ENCODE measurements at places on chromosomes 2 and 18.

DNA sequence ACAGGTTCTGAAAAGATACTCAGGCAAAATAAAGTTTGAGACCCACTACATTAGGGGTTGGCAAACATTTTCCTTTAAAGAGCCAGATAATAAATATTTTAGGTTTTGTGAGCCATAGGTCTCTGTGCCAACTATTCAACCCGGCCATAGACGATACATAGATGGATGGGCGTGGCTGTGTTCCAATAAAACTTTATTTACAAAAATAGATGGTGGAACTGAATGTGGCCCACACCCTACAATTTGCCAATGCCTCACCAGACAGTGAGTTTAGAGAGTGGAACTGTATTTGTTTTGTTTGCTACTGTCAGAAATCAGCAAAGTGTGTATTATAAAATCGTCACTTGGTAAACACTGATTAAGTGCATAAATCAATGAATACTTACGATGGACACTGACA is 78.0 kb downstream of the ACKR3 start:
- no peak overlapping the region for H3K4me3 ChIP-seq
- no peak for DNase-seq
- H3K36me3 ChIP-seq, result no peaks in the 10 kb centered on the region
- no peaks in the 10 kb centered on the region for H3K27me3 ChIP-seq

DNA sequence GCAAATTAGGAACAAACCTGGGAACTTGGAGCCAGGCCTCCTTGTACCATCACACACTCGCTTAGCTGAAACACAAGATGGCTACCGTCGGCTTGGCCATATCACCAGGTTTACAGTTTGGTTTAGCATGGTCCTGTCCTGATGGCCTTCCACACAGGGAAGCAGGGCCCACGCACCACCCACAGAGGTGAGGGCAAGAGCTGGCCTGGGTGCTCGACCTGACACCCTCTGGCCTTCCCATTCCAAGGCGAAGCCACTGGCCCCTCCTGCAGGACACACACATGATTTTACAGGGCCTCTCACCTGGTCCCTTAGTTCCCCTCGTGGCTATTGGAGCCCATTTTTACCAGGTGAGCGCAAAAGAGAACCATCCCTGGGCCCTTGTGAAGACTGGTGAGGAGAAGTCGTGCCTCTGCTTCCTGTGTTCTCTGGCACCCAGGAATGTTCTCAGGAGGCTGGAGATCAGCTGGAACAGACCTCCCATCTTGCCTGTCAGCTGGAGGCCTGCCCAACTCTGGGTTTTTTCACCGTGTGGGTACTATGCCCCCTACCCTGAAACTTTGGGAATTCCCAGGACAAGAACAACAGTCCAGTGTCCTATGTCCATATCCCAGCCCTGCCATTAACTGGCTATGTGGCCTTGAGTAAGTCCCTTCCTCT is 53.0 kb upstream of the FOSL2 start:
- no peak overlapping the region for H3K4me3 ChIP-seq
- no peak for DNase-seq
- no peaks in the 10 kb centered on the region for H3K4me1 ChIP-seq
- no peaks in the 10 kb centered on the region for H3K36me3 ChIP-seq
- H3K27me3 ChIP-seq, result no peaks in the 10 kb centered on the region

DNA sequence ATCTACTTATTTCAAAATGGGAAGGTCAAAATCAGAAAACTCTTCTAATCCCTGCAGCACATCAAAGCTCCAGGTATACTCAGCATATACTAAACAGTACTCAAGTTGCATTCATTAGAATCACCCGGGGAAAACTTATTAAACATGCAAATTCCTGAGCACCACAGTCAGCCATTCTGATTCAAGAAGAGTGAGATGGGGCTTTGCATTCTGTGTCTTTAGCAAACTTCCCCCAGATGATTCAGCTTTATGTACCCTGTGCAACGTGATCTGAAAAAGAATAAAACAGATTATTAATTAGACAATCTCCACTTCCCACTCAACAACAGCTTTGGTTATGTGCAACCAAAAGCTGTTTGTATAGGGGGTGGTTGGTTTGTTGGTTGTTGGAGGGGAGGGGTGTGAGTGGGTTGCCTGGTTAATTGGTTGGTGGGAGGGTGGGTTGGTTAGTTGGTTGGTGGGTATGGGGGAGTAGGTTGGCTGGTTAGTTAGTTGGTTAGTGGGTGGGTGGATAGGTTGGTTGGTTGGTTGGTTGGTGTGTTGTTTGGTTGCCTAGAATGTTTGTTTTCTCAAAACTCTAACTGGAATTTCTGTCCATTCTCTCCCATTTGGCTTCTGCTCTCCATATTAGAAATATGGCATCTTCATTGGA is 112.5 kb upstream of the AGAP1 start:
- no peaks in the 10 kb centered on the region for H3K27me3 ChIP-seq
- no peak overlapping the region for H3K27ac ChIP-seq
- no peak overlapping the region for H3K4me3 ChIP-seq
- DNase-seq, result no peak
- no peaks in the 10 kb centered on the region for H3K36me3 ChIP-seq

- no peaks in the 10 kb centered on the region for H3K4me1 ChIP-seq
- H3K4me3 ChIP-seq, result no peak overlapping the region
These were observed 295.5 kb upstream of the RND3 start for GRCh38 chr2:150783015-150783414.

- no peak overlapping the region for H3K4me3 ChIP-seq
- H3K4me1 ChIP-seq, result no peaks in the 10 kb centered on the region
- no peaks in the 10 kb centered on the region for H3K36me3 ChIP-seq
- no peaks in the 10 kb centered on the region for H3K27me3 ChIP-seq
These were observed 294.2 kb upstream of the NCKAP5 start for GRCh38 chr2:133862400-133862977.

- no peaks in the 10 kb centered on the region for H3K27me3 ChIP-seq
- peaks cover 39% of the 10 kb centered on the region for H3K36me3 ChIP-seq
- no peak overlapping the region for H3K27ac ChIP-seq
These were observed 6.7 kb downstream of the SMARCAL1 start for GRCh38 chr2:216418981-216419380.

DNA sequence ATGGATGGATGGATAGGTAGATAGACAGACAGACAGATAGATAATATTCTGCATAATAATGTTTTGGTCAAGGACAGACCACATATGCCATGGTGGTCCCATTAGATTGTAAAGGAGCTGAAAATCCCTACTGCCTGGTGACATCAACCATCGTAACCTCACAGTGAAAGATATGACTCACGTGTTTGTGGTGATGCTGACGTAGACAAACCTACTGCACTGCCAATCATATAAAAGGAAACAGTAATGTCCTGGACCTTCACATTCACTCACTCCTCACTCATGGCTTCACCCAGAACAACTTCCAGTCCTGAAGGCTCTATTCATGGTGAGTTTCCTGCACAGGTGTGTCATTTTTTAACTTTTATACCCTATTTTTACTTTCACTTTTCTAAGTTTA is 202.9 kb upstream of the TPO start:
- H3K4me3 ChIP-seq, result no peak overlapping the region
- no peaks in the 10 kb centered on the region for H3K36me3 ChIP-seq
- DNase-seq, result no peak
- H3K27ac ChIP-seq, result no peak overlapping the region

DNA sequence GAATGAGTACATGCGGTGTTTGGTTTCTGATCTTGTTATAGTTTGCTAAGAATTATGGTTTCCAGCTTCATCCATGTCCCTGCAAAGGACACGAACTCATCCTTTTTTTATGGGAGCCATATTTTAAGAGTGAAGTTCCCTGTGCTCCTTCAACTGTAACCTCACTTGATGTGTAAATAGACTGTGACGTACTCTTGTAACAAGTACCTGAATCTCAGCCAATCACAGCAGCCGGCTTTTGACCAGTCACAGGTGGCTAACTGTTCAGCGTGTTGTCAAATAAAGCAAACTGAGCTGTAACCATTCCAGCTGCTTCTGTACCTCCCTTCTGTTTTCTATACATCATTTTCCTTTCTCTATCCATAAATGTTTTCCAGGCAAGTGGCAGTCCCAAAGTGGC is 774.3 kb upstream of the HS6ST1 start:
- no peaks in the 10 kb centered on the region for H3K4me1 ChIP-seq
- H3K4me3 ChIP-seq, result no peak overlapping the region
- no peaks in the 10 kb centered on the region for H3K36me3 ChIP-seq
- DNase-seq, result no peak
- no peaks in the 10 kb centered on the region for H3K27me3 ChIP-seq

DNA sequence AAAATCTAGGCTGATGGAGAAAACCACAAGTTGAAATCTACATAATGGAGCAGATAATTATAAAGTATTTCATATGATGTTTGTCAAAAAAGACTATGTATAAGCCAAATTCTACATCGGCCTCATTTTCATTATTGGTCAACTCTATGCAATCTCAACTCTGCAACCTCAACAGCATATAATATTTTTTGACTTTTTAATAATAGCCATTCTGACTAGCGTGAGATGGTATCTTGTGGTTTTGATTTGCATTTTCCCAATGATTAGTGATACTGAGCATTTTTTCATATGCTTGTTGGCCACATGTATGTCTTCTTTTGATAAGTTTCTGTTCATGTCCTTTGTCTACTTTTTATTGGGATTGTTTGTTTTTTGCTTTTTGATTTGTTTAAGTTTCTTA is 496.1 kb upstream of the SLC39A10 start:
- no peak overlapping the region for H3K27ac ChIP-seq
- H3K4me3 ChIP-seq, result no peak overlapping the region
- no peaks in the 10 kb centered on the region for H3K27me3 ChIP-seq
- no peaks in the 10 kb centered on the region for H3K36me3 ChIP-seq

GRCh38 chr2:134773759-134774742 is 55.3 kb upstream of the TMEM163 start:
- no peaks in the 10 kb centered on the region for H3K27me3 ChIP-seq
- H3K4me1 ChIP-seq, result no peaks in the 10 kb centered on the region
- no peaks in the 10 kb centered on the region for H3K36me3 ChIP-seq
- no peak overlapping the region for H3K27ac ChIP-seq

GRCh38 chr2:203352604-203353255 is 24.5 kb downstream of the ABI2 start:
- H3K36me3 ChIP-seq, result no peaks in the 10 kb centered on the region
- H3K4me1 ChIP-seq, result no peaks in the 10 kb centered on the region
- no peaks in the 10 kb centered on the region for H3K27me3 ChIP-seq

- H3K27me3 ChIP-seq, result peaks cover 100% of the 10 kb centered on the region
- H3K27ac ChIP-seq, result no peak overlapping the region
- H3K4me1 ChIP-seq, result peaks cover 62% of the 10 kb centered on the region
- H3K36me3 ChIP-seq, result no peaks in the 10 kb centered on the region
- no peak for DNase-seq
These were observed 5.8 kb downstream of the DLX2 start for GRCh38 chr2:172096626-172097547.

- H3K4me3 ChIP-seq, result no peak overlapping the region
- no peak for DNase-seq
- no peaks in the 10 kb centered on the region for H3K27me3 ChIP-seq
- H3K4me1 ChIP-seq, result peaks cover 15% of the 10 kb centered on the region
These were observed 8.1 kb downstream of the MARS2 start for GRCh38 chr2:197713271-197713670.

GRCh38 chr2:33168425-33168824 is 221.7 kb downstream of the LTBP1 start:
- H3K27me3 ChIP-seq, result no peaks in the 10 kb centered on the region
- DNase-seq, result no peak
- no peak overlapping the region for H3K4me3 ChIP-seq
- H3K36me3 ChIP-seq, result no peaks in the 10 kb centered on the region
- no peaks in the 10 kb centered on the region for H3K4me1 ChIP-seq
- H3K27ac ChIP-seq, result no peak overlapping the region

DNA sequence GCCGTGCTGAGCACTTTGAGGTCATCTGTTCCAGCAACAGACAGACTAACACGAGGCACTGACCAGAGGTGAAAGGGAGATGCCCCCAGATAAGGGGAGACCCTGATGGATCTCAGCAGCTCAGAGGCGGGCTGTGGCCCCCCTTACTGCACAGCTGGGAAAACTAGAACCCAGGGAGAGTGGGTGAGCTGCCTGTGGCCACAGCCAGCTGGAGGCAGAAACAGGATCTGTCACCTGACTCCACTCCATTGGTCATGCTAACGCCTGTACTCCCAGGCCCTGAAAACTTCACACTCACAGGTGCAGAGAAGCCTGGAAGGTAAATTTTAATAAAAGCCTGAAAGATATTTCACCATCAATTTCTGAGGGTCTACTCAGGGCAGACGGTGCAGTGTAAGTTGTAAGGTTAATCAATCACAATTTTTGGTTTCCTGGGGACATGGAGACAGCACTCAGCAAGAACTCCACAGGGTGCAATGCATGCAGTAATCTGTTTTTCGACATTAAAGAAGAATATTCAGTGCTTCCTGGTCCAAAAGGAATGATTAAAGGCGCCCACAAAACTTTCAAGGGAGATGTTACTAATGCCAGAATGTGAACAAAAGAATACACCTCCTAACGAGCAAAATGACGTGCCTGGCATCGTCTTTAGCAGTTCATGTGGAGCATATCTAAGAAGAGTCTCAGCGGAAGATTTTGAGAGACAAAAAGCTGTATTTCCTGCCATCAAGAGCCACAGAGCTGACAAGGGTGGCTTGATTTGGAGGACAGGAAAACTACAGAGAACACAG is 173.4 kb downstream of the EIPR1 start:
- no peaks in the 10 kb centered on the region for H3K36me3 ChIP-seq
- no peaks in the 10 kb centered on the region for H3K4me1 ChIP-seq
- no peak for DNase-seq
- no peak overlapping the region for H3K27ac ChIP-seq
- H3K27me3 ChIP-seq, result no peaks in the 10 kb centered on the region

- peak within 1 kb of the TSS; percentile 63 for H3K27ac ChIP-seq
- peak within 1 kb of the TSS; percentile 61 for H3K4me3 ChIP-seq
- no peaks in the 10 kb centered on the region for H3K36me3 ChIP-seq
These were observed at the start of gene FKBP1B for GRCh38 chr2:24049485-24050021. TSS of gene FKBP1B (plus strand) at chr2:24049741. CDS start at chr2:24049850, 109 bp downstream.

- H3K4me3 ChIP-seq, result no peak overlapping the region
- no peak for DNase-seq
- no peaks in the 10 kb centered on the region for H3K4me1 ChIP-seq
- no peaks in the 10 kb centered on the region for H3K36me3 ChIP-seq
- H3K27ac ChIP-seq, result no peak overlapping the region
These were observed 328.5 kb downstream of the TDRD15 start for GRCh38 chr2:21452263-21452662.

DNA sequence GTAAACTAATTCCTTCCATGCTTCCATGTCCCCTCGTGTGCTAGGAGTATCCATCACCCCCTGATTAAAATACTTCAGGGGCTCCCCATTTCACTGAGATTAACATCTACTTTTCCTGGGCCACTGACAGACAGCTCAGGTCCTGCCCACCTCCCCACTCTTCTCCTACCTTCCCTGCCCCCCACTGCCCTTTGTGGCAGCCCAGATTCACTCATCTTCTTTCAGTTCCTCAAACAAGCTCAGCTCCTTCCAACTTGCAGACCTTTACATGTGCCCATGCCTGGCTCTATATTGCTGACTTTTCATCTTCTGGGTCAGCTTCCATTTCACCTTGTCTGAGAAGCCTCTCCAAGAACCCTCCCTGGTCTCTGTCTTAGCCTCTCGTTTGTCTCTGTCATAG is 12.0 kb downstream of the RUFY4 start:
- H3K4me1 ChIP-seq, result no peaks in the 10 kb centered on the region
- DNase-seq, result no peak
- no peak overlapping the region for H3K27ac ChIP-seq
- H3K27me3 ChIP-seq, result no peaks in the 10 kb centered on the region
- no peak overlapping the region for H3K4me3 ChIP-seq
